ENCODE measurements at places on chromosomes 5 and 9.

GRCh38 chr9:130041648-130042405, 1.2 kb downstream of the FNBP1 start:
- no peak for DNase-seq

DNA sequence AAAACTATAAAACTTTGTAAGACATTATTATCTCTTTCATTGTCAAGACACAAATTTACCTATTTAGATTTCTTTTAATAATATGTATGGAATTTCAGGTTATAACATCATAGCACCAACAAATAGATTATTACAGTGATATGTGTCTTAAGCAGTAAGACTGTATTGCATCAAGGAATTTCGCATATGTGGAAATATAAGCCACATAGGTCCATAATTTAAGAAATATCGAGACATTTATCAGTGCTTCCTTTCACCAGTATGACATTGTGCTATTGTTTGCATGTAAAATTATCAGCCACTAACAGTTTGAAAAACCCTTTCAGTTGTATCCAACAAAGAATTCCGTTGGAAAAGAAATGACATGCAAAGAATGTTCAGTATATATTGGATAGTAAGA, 186.7 kb upstream of the RASA1 start:
- no peak for DNase-seq

GRCh38 chr5:66779528-66779927, 183.3 kb downstream of the MAST4 start:
- no peak for DNase-seq

GRCh38 chr9:98736226-98736625, 27.5 kb upstream of the GABBR2 start:
- no peak for DNase-seq

DNA sequence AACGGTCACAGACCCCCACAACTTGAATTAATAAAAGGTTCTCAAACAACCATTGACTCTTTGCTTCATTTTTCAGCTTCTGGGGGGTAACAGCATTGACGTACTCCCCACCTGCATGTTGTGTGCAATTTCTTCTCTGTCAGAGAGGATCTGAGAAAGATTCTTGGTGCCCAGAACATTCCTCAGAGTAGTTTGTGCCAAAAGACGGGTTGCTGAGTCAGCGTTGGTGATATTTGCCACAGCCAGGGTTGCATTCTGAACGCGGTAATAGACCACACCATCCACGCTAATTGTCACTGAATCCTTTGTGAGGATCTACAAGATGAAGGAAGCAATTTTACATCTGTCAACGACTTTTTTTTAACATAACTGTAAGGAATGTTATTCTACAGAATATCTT, 21.0 kb downstream of the STOM start:
- DNase-seq, result no peak

GRCh38 chr5:176537554-176538229, 490 bp upstream of the RNF44 start:
- peak; percentile 95 for DNase-seq

DNA sequence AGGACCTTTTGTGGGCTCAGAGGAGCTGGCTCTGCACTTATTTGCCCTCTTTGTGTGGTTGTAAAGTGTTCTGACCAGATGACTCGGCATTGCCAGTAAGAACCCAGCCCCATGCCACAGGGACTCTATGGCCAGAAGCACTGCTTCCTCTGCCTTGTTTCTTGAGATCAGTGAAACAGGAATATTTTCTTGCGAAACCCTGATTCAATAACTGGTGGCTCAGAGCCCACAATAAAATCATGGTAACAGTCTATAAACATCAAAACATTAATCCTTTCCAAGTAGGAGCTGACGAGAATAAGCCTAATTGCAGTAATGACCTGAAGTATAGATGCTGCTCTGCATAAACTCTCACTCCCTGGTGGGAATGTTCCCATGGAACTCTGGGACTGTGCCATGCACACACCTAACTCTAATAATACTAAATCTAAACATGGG, 344.3 kb downstream of the ZNF608 start:
- no peak for DNase-seq

DNA sequence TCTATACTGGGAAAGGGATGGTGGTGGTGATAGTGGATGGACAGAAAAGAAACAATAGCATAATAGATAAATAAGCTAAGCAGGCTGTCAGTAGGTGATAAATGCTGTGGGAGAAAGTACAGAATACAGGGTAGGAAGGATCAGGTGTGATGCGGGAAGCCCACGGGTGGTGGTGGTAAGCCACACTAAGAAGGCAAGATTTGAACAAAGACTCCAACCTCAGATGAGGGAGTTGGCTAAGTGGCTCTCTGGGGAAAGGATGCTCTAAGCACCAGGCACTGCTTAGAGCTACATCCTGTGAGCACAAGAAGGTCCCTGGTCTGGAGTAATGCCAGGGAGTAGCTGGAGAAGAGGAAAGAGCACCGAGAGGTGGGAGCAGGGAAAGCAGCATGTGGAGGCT, 151.6 kb upstream of the KLF9 start:
- DNase-seq, result no peak
